Choroid plexus epithelial cell (primary cell): ENCODE measurements at places on chromosomes 4 and X.

DNA sequence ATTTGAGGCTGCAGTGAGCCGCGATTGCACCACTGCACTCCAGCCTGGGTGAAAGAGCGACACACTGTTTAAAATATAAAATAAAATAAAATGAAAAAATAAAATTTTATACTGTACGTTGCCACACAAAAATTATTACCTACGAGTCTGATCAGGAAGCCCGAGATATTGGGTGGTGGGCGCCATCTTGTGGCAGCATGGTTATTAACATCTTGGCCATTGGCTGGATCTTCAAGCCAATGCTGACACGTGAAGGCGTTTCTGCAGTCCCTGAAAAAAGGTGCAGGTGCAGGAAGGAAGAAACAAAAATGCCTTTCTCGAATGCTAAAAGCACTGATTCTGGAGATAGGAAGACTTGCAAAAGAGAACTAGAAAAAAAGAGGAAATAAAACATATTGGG is 4.9 kb upstream of the TLR8 start:
- DNase-seq, result peak; percentile 64

GRCh38 chr4:189409158-189409557 is 531.5 kb upstream of the FRG1 start:
- DNase-seq, result no peak

DNA sequence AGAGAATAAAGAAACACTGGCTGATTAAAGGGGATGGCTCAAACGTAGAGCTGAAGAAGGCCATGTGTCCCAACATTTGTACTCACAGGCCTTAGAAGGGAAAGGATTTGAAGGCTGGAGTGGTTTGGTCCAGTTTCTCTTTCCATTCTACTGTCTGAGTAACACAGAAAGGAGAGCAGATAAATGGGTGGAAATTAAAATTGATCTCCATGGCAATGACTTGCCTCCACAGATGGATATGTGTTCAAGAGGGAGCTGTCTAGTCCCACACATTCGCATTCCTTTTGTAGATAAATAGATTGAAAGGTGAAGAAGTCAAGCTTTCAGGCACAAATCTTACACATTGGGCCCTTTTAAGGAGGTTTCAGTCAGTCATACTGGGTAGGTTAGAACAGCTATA is 74.6 kb downstream of the DOCK11 start:
- no peak for DNase-seq

- DNase-seq, result peak; percentile 67
Observed at GRCh38 chr4:37389967-37390580, 145.5 kb downstream of the NWD2 start.

DNA sequence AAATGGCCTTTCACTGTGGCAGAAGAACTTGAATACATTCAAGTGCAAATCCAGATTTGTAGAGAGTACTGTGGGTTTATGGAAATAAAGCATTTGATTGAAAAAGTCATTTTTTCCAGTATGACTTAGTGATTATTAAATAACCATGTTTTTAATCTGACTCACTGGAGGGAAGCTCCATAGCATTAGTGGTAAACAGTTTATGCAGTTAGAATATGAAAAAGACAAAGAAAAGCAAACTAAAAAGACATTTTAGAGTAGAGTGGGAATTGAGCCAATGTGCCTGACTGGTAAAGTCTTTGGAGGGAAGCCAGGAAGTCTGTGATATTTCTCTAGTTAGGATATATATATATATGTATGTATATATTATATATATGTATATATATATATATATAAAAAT is 53.4 kb downstream of the FAT4 start:
- peak; percentile 66 for DNase-seq

- DNase-seq, result no peak
Observed at GRCh38 chr4:124282301-124282898, 430.1 kb downstream of the ANKRD50 start.

DNA sequence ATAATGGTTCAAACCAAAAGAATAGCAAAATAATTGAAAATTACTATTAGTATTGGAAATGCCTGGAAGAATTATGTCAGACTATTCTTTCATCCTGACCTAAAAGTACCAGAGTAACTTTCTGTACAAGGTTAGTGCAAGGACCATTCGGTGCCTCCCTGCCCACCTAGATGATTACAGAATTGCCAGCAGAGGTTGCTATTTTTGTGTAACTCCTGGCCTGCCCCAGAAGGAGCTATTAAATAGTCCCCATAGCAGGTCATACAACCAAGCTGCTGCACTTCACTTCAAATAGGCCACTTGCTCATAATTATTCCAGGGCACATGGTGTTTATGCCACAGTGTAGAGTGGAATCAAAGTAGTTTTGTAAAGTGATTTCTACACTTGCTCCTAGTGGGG is 831.1 kb upstream of the PABPC4L start:
- DNase-seq, result no peak

DNA sequence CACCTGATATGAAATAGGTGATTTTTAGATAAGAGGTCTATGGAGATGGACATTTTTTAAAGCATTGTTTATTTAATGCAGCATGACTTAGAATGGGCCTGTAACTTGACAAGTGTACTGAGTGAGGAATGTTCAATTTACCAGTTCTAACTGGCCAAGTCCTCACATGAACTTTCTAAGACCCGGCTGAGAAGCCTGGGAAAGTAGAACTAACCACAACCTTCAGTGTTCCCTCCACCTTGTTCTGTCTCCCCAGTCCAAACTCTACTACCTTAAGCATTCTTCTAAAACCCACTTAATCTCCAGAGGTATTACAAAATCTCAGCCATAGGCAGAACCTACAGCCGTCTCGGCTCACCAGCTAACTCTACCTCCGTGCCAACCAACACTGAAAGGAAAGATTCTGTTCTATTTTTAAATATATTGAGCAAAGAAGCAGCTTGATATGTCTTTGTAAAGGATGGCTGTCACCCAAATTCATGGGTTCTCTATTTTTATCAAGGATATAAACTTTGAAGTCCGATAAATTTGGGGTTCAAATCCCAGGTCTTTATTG is 6.8 kb downstream of the PPARGC1A start:
- peak; percentile 34 for DNase-seq

- DNase-seq, result peak; percentile 21
Observed at GRCh38 chrX:50718776-50719175, 95.2 kb downstream of the SHROOM4 start.

DNA sequence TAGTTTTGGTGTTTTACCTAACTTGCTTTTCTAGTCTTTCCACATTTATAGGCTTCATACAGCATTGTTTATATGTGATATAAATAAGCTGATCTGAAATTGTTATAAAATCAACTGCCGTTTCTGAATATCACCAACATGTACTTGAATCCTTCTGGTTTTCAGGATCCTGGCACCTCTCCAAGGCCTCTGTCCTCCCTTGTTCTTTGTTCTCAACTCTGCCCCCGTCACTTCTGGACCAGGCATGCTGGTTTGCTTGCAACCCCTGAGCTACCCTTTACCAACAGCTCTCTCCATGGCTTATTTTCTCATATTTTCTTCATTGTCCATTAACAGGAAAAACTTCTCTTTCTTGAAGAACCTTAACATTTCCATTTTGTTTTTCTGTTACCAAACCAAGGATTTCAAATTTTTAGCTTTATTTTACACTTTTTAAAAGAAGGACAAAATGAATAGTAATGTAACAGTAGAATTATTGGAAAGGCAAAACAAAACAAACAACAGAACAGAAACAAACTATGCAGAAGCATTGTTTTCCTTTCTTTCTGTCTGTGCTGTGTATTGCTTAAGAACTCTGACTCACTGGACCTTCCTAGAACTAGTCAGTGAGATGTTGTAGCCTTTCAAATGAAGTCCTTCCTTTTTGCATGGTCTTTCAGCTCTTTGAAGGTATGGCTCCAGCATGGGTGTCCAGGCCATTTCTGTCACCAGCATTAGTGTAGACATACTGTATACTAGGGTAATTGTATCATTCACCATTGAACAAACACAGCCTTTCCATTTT is 44.8 kb downstream of the BANK1 start:
- DNase-seq, result peak; percentile 81

DNA sequence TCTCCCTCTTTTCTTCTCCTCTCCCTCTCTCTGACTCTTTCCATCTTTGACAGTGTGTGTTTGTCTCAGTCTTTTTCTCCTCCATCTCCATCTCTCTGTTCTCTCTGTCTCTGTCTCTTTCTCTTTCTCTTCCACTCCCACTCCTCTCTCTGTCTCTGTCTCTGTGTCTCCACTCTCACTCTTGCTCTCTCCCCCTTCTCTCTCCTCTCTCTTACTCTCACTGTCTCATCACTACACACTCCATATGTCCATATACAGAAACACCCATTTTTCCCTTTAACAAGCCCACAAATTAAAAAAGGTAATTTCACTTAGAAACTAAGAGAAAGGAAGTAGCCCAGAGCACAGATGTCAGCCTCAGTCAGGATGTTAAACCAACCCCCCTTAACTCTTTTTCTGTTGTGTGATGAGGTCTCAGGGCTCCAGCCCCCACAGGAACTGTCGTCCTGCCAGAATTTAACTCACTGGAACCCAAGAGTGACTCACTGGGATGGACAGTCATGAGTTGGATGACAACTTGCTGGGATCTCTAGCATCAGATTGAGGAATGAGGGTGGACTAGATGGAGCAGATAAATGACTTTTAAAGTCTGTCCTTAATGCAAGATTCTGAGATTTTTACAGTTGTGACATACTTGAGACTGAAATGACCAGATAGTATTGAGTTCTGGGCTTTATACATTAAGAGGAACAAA is 27.5 kb downstream of the OTUD6A start:
- no peak for DNase-seq

DNA sequence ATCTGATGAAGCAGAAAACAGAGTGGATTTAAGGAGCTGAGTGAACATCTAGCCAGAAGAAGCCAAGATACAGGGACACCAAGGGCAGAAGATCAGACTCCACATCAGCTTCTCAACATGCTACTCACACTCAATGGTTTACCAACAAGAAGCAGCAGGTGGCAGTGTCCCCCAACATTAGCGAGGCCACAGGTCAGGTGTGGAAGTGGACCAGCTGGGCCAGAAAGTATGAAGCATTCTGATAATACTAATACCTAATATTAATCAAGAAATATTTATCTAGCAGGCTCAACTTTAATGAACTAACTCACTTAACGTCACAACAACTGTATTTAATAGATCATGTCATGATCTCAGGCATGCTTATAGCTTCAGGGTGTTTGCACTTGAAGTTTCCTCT is 73.4 kb upstream of the TTC29 start:
- DNase-seq, result peak; percentile 81

DNA sequence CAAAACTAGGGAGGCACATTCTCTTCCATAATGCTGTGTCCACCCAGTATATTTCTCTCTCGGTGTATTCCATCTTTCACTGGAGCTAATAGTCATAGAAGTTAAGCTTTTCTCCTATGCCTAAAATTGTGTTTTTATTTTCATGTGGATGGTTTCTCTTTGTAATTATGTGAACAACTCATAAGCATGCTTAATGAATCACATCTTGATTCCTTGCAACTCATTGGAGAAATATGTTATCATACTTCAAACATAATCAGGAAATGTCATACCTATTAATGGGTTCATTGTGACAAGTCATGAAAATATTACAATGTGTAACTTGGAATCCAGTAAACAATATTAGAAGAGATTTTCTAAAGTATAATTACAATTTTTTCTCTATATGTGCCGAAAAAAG is 186.3 kb downstream of the SLC7A11 start:
- no peak for DNase-seq

DNA sequence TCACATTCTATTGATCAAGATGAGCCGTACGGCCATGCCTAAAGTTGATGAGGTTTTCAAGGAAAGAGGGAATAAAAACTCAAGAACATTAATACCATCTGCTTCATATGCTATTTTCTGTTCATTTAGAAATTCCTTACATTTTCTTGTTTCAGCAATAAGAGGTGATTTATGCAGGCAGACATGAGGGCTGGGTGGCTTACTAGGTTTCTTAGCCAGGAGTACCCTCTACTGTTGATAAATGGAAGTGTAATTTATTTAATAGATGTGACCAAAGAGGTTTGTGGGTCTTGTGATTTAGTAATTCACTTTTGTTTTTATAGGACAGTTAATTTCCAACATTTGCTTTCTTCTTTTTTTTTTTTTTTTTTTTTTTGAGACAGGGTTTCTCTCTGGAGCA is 6.4 kb upstream of the SMIM9 start:
- peak; percentile 85 for DNase-seq

- no peak for DNase-seq
Observed at GRCh38 chr4:77859256-77859655, 3.4 kb upstream of the MRPL1 start.

DNA sequence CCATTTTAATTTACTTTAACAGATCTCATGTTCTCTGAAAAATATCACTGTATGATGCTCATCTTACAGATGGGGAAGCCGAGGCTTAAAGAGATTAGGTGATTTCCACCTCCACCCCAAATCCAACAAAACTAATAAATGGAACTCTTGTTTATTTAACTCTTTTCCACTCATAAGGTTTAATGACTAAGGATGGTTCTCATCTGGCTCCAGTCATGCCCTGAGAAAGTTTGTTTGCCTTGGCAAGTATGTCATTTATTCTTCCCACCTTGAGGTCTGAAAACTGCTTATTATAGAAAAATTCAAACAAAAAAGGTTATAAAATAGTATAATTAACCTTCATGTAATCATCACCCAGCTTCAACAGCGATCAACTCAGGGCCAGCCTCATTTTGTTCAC is 56.3 kb downstream of the PPEF2 start:
- DNase-seq, result no peak
